ENCODE measurements at places on chromosomes 6 and 20. TPM values are rescaled to one million over a fixed set of nuclear protein-coding genes. Genes with fewer than 3 reads are reported as not detected.

Gene LINC00237
- not detected for total RNA-seq

DNA sequence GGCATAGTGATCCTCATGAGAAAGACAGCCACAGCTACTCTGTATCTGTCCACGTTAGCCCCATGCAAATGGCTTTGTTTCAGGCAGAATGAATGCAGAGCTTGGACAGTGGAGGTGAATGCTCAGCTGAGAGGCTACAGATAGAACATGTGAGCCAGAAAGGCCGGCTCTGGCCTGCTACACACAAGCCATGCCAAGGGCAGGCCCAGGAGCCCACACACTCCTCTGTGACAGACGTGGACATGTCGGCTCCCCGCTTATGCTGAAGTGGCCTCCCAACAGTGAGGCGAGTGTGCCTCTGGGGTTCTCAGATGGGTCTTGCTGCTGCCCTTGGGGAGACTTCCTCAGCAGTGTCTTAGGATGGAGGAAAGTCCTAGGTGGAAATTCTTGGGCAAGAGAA lies 159.6 kb downstream of the SYNDIG1 start:
- DNase-seq = no peak

Gene ENPP1
- 3.3 TPM for total RNA-seq

DNA sequence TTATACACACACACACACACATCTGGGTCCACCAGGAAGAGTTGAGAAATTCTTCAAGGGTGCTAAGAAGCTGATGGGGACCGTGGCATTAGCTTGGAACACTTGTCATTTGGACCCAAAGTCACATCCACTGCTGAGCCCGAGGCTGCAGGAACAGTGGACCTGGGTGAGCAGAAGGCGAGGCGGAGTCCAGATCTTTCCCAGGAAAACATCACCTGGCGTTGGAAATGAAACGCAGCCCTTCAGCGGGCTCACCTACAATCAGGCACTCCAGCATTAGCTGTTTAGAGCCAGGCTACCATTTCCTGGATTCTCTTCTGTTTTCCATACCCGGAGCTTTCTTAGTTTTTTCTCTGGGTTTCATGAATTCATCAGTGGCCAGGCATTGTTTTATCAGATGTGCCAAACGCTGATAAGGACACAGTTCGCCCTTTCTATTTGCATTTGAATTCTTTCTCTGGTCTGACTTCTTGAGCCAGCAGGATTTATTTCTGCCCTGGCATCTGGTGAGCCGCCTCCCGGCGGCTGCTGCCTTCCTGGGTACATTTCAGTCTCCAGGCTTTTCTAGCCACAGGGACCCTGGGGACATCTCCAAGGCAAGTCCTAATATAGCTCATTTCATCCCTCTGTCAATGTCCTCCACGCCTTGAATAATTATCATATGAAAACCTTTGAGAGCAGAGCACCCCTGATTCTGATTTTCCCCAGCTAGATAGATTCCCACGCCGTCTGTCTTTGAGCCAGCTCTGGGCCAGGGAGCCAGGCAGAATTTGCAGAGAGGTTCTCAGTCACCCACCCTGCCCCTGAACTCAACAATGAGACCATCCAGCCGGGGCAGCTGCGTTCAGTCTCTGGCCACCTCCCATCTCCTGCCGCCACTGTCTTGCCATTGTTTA lies 170.9 kb downstream of the TTLL2 start:
- no peak for DNase-seq

Gene RAB23
- total RNA-seq = 11.3 TPM

DNA sequence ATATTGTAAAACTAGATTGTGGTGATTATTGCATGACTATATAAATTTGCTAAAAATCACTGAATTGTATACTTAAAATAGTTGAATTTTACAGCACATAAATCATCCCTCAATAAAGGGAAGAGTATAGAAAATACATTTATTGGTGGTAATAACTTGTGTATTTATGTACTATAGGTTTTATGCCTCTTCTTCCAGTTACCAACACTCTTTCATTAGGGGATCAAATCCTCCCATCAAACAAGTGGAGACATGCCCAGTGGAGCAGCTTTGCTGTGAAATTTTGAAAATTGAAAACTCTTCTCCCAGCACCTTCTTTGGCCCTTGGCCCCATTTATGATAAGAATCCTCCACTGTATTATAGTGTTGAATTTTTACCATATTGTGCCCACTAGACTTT lies 10.1 kb upstream of the SSR1 start:
- DNase-seq = no peak

GRCh38 chr6:169098116-169098515 lies 155.5 kb downstream of the THBS2 start:
- DNase-seq = no peak

Gene AIF1
- 109 TPM for total RNA-seq

DNA sequence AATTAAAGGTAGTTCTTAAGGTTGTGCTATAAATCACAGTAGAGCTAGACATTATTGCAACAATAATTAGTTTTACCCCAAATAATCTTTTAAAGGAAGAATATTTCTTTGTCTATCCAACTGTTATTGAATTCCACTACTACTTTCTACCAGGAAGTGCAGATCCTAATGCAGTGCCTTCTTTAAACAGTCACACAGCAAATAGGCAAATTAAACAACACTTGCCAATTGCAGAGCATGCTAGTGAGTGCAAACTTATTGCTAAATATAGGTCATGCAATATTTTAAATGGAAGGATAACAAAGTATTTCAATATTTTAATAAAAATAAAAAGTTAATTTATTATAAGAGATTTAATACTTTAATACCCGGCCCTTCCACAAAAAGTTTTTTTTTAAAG lies 107.3 kb upstream of the BCLAF1 start:
- no peak for DNase-seq

DNA sequence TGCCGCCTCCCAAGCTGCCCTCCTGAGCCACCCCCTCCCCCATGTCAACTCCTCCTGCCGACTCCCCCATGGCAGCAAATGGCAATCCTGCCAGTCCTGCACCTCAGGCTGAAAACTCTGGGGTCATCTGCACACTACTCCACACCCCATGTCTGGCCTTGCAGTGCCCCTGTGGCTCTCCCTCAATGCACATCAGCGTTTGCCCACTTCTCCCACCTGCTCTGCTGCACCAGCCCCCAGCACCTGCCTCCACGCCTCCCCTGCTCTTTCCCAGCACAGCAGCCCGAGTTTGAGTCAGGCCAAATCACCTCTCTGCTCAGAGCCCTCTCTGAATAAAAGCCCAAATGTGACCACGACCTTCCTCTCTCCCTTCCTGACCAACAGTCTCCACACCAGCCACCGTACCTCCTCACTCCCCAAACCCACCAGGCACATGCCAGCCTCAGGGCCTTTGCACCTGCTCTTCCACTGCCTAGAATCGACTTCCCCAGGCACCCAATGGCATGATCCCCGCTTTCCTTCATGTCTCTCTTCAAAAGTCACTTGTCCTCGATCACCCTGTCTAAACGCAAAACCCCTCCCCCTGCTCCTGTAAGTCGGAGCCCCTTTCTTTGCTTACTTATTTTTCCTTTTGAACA lies 4.3 kb downstream of the PXDC1 start:
- DNase-seq = no peak

DNA sequence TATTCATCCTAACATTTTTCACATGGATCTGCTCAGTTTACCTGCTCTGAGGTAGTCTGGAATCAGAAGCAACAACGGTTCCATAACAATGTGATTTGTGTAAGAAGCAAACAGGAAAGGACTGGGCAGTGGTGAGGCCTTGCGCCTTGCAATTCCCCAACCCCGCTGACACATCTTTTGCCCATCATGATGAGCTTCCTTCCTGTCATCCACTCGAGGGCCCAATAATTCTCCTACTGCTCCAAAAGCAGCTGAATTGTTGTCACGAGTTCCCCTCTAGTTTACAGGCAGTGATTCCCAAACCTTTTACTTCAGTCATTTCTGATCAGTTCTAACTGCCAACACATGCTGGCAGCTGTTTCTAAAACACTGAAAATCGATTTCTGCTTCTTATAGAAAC lies 22.9 kb downstream of the STX7 start:
- no peak for DNase-seq

Gene HLA-DOA
- total RNA-seq = 31.2 TPM

DNA sequence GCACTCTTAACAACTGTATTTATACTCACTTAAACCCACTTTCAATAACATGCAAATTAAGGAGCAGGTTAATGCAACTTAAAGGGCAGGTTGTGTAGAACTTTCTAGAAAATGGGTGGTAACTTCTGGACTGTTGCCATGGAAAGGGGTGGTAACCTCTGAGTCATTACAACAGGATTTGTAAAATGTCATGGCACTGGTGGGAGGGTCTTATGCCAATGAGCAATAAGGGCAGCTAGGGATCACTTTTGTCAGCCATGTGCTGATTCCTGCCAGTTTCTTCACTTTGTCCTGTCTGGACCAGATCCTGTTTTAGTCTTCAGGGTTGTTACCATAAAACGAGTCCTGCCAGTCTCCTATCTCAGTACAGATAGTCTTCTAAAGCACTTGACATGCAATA lies 560.5 kb upstream of the PTCHD4 start:
- DNase-seq = no peak

- no peak for DNase-seq
These were observed 2.1 kb upstream of the ZNF451 start for GRCh38 chr6:57087916-57088315.

DNA sequence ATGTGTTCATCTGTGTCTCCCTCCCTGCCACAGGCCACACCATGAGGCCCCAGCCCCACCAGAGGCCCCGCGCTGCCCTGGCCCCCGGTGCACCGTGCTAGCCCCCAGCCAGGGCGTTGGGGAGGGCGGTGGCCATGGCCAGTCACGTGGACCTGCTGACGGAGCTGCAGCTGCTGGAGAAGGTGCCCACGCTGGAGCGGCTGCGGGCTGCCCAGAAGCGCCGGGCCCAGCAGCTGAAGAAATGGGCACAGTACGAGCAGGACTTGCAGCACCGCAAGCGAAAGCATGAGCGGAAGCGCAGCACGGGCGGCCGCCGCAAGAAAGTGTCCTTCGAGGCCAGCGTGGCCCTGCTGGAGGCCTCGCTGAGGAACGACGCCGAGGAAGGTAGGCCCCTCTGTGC lies 30.3 kb downstream of the PPP1R16B start:
- DNase-seq = no peak

- DNase-seq = no peak
These were observed 14.9 kb downstream of the MTFR2 start for GRCh38 chr6:136235233-136235564.

- no peak for DNase-seq
These were observed 20.5 kb downstream of the RPP40 start for GRCh38 chr6:4983322-4983721.

Gene RAMACL
- total RNA-seq = 6.6 TPM

Gene HDGFL1
- total RNA-seq = not detected

Gene GATA5
- 1.8 TPM for total RNA-seq

- DNase-seq = no peak
These were observed 385.3 kb upstream of the SOX4 start for GRCh38 chr6:21208081-21208795.

Gene PHACTR1
- total RNA-seq = 91.0 TPM

DNA sequence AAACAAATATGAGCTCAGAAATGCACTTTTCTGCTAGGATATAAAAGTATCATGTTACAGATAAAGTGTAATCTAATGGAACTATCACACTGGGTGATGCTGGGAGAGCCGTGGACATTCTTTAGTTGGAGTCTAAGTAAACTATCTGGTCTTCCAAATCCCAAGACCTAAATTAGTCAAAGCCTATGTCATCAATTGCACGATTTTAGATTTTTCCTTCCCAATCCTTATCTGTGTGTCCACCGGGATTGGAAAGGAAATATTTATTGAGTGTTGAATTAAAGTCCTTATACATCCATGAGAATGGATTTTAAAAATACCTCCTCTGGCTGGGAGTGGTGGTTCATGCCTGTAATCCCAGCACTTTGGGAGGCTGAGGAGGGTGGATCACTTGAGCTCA lies 19.6 kb upstream of the MRAP2 start:
- no peak for DNase-seq

Gene PSORS1C2
- total RNA-seq = not detected

Gene GSTA4
- 63.4 TPM for total RNA-seq

DNA sequence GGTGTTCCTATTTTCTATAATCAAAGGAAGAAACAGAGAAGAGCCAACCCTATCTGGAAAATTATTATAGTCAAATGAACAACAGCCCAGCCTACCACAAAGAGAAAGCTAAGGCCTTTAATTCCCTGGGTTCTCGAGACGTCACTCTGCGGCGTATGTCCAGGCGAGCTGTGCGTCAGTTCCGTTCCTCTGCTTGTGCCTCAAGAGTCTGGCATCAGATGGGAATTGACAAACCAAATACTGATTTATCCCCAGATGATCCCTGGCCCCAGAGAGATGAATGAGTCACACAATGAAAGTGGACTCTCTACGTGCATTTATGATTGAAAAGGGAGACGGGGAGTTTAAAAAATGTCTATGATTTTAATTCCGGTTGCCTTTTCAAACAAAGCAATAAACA lies 151.6 kb upstream of the PDE10A start:
- no peak for DNase-seq

DNA sequence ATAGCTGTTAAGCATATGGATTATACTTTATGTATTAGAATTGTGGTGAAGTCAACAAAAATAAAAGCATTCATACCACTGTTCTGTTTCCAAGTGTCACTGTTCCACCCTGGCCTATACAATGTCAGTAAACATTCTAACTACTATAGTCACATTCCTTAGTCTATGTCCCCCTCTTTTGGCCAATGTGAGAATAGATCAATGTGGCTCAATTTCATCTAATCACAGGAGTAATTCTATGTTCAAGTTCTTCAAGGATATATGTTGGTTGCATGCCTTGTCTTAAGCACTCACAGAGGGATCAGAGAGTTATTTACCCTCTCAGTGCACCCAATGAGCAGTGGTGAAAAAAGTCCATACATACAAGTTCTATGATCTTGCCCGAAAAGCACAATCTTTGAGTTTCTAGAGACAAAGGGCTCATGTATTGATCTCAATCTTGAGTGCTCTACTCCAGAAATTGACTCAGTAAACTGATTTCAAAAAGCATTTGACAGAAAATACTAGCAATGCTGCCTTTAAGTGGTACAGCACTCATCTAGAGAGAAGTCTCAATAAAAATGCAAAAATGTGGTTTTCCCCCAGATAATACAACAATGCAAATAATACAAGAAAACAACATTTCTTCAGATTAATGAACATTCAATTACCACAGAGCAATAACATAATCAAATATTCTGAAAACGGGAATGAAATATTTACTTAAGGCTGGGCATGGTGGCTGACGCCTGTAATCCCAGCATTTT lies 16.5 kb downstream of the SMLR1 start:
- DNase-seq = no peak

DNA sequence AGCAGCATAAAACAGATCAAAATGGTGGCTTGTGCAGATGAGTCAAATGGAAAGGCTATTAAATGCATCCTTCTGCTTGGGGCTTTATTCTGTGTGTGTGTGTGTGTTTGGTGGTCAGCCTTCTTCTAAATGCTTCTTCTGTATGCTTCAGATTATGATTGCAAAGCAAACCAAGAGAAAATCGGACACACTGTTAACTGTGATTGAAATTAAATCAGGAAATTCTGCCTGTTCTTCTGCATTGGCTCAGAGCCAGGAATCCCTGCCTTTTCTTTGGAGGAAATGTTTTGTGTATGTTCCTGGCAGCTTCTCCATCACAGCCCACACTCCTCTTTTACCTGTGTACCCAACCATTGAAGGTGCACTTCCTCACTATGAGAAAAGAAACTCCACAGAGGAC lies 22.3 kb upstream of the PDE10A start:
- no peak for DNase-seq

GRCh38 chr20:3203315-3204123 lies 963 bp downstream of the DDRGK1 start:
- DNase-seq = no peak

Gene CCN5
- total RNA-seq = 42.3 TPM

- no peak for DNase-seq
These were observed 6.4 kb downstream of the TAB2 start for GRCh38 chr6:149323925-149324324.
